ENCODE measurements at places on chromosomes 6 and 20.

DNA sequence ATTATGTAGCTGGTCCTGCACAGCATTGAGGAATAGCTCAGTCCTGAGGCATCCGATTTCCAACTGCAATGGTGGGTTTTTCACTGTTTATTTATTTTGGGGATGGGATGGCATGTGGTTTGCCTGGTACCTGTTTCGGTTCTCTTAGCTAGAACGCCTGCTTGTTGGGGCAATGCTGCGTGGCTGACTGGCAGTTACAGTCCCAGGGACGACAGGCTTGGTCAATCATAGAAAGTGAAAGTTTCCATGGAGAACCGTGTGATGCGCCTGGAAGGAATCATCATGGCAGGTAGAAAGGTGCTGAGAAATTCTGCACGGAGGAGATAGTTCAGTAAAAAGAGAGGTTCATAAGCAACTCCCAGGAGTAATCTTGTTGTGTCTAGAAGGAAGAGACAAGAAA lies 18.4 kb downstream of the ID4 start:
- no peak for DNase-seq

- no peak for DNase-seq
These were observed 767 bp downstream of the PTK6 start for GRCh38 chr20:63536241-63536977.

DNA sequence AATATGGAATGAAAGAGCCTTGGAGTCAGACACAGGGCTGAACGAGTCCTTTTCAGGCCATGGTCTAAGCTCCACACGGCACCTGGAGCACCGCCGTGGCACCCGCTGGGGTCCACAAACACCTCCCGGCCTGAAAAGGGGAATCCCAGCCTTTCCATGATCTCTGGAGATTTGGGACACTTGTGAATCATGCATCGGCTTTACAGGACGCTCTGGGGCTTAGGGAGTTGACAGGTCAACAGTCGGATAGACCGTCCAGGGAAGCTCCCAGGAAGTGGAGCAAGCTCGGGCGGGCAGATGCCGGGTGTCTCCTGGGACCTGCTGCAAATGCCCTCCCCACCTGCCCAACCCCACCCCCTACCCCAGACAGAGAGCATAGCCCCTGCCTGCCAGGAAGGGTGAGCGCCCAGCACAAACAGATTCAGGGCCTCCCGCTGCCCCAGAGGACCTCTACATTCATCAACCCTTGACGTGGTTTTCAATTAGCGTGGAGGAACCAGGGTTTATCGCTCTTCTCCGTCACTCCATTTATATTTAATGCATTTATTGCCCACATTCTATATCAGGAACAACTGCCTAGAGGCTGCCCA lies 53.6 kb downstream of the YTHDF1 start:
- no peak for DNase-seq

- no peak for DNase-seq
These were observed 28.5 kb upstream of the CITED2 start for GRCh38 chr6:139402876-139403386.

DNA sequence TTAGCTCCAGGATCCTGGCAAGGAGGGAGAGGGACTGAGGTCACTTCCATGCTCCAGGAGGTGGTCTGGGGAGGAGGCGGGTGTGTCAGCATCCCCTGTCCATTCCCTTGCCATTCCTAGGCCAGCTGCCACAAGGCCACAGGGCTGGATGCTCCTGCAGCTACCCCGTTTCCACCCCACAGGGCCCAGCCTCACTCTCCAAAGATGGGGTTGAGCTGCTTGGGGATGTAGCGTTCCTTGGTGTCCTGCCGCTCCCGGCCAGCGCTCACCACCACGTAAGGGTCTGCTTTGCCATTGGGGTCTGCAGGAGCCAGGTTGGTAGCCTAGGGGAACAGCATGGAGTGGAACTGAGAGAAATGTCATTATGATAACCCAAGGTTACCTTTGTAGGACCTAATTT lies 23.0 kb downstream of the ERGIC3 start:
- no peak for DNase-seq

- DNase-seq, result no peak
These were observed 349.2 kb downstream of the UTRN start for GRCh38 chr6:144634371-144634770.

GRCh38 chr6:170269846-170270541 lies 20.9 kb downstream of the DLL1 start:
- DNase-seq, result no peak

DNA sequence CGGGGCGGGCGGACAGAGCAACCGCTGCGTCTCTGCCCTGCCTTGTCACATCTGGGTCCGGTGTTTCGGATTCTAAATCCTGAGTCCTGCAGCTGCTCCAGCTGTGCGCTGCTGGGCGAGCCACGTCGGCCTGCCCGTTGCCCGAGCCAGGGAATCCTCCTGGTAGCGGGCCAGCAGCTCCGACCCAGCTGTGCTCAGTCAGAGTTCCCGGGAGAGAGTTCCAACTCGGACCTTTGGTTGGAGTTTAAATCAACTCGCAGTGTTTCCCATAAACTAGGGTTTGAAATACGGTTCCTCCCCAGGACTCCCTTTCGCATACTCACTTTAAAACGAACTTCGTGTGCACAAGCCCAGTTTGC lies 315 bp upstream of the PDE10A start:
- DNase-seq, result no peak

DNA sequence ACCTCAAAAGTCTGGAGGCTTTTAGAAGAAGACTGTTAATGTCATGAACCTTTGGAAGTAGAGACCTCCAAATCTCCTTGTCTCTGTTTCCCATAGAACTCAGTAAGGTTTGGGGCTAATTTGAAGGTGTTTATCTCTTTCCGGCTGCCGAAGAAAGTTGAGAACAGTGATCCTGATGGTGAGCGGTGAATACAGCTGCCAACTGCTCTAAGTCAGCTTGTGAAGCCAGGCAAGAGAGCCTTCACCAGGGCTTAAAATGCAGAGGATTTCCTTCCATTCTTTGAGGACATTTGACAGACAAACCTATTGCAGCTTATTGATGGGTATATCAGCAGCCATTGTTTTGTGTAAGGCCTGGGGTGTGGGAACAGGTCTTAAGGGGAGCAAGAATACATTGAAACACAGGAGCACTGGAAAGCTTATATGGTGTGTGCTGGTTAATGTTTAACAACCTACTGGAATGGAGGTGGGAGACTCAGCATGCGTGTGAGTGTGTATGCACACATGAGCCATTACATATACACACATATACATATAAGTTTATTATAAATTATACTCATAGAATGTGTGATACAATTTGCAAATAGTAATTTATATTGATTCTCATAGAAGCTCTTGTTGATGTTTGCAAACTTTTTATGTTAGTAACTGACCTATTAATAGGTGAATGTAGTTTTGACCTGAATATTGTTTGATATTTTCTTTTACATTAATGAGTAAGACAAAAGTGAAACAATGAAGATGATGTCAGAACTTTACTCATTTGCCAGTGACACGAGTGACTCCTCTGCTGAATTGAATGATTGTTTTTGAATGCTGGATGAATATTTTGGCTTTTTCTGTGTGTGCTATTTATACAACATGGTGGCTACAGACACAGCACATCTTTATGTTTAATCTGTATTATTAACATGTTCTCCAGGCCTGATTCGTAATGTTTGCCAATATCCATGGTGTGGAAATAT lies 18.1 kb downstream of the PLEKHG1 start:
- no peak for DNase-seq

DNA sequence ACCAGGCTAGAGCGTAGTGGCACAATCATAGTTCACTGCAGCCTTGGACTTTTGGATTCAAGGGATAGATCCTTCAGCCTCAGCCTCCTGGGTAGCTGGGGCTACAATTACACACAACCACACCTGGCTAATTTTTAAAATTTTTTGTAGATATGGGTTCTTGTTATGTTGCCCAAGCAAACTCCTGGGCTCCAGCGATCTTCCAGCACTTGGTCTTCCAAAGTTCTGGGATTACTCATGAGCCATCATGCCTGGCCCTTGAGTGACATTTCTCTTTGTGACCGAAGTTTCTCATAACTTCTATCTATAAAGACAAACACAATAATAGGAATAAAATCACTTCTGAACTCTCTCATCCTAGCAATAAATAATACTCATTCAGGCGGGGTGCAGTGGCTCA lies 26.1 kb upstream of the GMPR start:
- no peak for DNase-seq

- DNase-seq, result no peak
These were observed 104.6 kb downstream of the TFAP2A start for GRCh38 chr6:10310330-10310653.

DNA sequence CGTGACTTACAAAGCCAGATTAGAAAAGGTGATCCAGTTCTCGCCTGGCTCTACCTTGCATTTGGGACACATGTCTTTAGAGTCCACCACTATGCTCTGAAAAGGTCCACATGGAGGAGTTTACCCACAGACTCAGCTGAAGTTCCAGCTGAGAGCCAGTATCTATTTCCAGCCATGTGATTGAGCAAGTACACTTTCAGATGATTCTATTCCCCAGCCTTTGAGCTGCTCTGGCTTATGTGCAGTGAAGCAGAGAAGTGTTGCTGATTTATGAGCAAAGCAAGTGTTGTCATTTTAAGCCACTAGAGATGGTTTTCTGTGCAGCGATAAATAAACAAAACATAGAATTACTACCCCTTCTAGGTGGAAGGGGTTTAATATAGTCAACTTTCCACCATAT lies 520.8 kb upstream of the RNF217 start:
- DNase-seq, result no peak

- no peak for DNase-seq
These were observed 90.8 kb downstream of the MYLK4 start for GRCh38 chr6:2659882-2660281.

DNA sequence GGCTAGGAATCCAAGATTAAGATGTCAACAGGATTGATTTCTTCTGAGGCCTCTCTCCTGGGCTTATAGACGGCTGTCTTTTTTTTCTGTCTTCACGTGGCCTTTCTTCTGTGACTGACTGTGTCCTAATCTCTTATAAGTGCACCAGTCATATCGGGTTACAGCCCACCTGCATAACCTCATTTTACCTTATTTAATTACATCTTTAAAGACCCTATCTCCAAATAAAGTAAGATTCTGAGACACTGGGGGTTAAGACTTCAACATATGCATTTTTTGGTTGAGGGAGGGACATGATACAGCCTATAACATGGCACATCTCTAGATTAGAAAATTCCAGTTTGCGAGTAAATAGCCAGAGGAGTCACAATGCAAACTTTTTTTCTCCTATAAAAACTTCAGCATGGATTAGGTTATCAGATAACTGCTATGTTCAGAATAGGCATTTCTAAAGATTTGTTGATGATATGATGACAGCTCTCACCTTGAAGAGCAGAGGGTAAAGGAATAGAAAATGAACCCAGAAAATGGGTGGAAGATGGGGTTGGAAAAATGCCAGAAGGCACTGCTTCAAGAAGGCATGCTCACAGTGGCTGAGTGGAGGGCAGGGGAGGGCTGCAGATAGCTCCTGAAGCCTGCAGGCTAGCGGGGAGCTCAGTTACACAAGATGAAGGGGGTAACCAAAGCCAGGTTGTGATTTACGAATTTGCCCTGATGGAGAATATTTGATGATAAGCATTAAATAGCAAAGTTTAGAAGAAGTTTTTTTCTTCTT lies 8.7 kb upstream of the PDE7B start:
- DNase-seq, result no peak

DNA sequence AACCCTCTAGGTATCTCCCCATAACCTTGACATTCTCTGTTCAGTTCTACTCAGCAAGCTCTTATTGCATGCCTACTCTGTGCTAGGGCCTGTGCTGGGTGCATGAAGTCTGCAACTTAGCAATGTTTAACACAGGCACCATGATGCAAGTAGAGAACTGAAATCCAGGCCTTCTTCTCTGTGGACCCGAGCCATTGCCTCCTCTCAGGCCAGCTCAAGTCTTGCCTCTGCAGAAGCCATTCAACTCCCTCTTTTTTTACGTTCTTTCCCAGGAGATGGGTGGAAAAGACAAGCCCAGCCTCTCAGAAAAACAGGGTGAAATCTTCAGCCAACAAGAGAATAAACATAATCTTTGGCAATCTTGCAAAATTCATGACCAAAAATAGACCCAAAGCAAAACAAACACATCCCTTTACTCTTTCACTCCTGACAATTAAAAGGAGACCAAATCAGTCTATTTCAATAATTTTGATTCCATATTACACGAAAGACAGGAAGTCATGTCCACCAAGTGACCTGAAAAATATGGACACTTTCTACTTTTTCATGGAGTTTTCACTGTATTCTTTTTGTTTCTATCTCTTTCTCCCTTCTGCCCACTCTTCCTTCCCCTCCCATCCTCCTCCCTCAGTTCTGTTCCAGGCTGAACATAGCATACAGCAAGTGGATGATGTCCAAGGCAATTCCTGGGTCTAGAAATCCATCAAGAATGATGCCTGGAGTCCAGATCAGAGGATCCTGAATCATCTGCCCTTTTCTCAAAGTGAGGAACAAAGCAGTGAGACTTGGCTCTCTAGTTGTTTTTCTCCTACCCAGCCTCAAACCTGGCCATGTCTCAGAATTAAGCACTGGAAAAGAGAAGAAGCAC lies 45.4 kb upstream of the MOCS1 start:
- DNase-seq, result no peak

GRCh38 chr6:152701863-152702401 lies 4.2 kb downstream of the MYCT1 start:
- no peak for DNase-seq

GRCh38 chr6:75096966-75097365 lies 108.9 kb downstream of the COL12A1 start:
- no peak for DNase-seq

DNA sequence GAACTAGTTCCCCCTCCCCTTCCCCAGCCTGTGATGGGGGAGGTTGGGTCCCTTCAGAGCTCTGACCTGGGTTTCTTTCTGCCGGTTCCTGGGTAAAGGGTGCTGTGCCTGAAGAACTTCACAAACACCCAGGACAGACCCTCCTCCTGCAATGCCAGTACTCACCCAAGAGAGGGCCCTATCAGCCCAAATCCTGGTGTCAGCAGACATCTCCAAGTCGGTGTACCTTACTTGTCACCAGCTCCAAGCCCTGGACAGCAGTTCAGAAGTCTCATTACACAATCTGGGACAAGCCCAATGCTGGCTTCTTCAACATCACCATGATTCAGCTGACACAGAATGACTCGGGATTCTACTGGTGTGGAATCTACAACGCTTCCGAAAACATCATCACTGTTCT lies 467 bp downstream of the TREML4 start:
- DNase-seq, result no peak

- DNase-seq, result no peak
These were observed 911.8 kb downstream of the EPHA7 start for GRCh38 chr6:92507552-92507951.

GRCh38 chr6:30541515-30542403 lies 14.5 kb downstream of the GNL1 start:
- peak; percentile 87 for DNase-seq

GRCh38 chr6:15137086-15137485 lies 108.8 kb upstream of the JARID2 start:
- no peak for DNase-seq

GRCh38 chr6:24494821-24495795 lies at the start of gene ALDH5A1:
Gene ALDH5A1, plus strand, starts transcription at chr6:24494969. Its CDS starts 28 bp downstream, at chr6:24494997.
- DNase-seq, result peak; percentile 73

- no peak for DNase-seq
These were observed 6.5 kb upstream of the SLC22A16 start for GRCh38 chr6:110482774-110483400.

GRCh38 chr6:53703047-53703446 lies 37.5 kb upstream of the KLHL31 start:
- DNase-seq, result no peak

GRCh38 chr20:1894951-1895673 lies at the start of gene SIRPA:
Gene SIRPA, plus strand, starts transcription at chr20:1895407. Its CDS starts 41 bp downstream, at chr20:1895448.
- DNase-seq, result peak; percentile 64

Measured in RPMI8226 (cell line).